ENCODE measurements at places on chromosomes 11 and 22.

- no peak for DNase-seq
Observed at GRCh38 chr11:86101941-86102407, 33.1 kb upstream of the PICALM start.

- DNase-seq: no peak
Observed at GRCh38 chr11:13386567-13386966, 76.5 kb downstream of the BTBD10 start.

- DNase-seq: no peak
Observed at GRCh38 chr11:1651411-1651980, 21.9 kb downstream of the KRTAP5-5 start.

DNA sequence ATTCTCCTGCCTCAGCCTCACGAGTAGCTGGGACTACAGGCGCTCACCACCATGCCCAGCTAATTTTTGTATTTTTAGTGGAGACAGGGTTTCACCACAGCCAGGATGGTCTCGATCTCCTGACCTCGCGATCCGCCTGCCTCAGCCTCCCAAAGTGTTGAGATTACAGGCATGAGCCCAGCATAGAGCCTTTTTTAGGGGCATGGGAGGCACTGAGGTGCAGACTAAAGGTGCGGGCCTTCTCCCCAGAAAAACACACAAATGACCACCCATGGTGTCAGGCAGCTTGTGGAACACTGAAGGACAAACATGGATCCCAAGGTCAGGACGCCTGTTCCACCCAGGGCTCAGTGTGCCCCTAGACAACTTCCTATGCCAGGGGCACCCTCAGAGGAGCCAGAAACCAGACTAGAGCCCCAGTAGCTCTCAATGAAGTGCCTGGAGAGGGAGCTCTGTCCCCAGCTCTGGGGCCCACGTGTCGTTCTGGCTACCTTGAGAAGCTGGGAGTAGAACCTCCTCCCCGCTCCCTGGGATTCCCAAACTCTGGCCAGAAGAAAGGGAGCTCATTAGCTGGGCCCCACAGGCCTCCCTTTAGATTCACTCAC, 21.2 kb upstream of the CD5 start:
- DNase-seq: no peak

DNA sequence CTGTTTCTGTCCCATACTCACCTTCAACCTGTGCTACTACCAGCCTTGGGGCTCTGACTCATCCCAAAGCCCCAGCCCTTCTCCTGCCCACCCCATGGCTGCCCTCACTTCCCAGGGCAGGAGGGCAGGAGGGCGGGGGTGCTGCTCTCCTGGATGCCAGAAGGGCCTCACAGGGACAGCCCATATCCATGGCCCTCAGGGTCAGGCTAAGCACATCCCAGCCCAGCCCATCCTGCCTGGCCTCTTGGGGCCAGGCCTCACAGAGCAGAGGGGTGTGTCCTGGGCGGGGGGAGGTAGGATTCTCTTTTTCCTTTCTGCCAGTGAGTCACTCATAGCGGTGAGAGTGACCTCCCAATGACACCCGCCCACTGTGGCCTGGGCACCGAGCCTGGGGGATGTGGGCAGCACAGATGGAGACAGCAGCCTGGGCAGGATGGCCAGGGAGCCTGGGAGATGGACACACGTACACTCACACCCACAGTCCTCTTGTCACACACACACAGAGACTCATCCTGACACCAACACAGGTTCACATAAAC, 2.4 kb downstream of the LTBP3 start:
- no peak for DNase-seq

DNA sequence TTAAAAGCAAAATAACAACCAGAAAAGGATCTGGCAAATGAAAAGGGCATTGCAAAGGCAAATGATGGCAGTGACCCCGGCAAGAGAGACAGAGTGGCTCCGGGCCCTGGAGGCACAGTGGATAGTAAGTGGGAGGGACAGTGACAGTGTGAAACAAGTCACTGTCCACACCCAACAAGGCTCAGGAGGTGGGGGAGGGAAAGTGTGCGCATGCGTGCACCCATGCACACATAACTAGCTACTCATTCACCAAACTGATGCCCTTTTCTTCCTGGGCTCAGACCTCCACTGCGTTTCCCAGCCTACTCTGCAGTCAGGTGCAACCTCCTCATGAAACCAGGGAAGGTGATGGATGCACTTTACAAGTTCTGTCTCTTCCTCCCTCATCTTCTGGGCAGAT, 108.4 kb downstream of the SHANK2 start:
- DNase-seq: no peak

DNA sequence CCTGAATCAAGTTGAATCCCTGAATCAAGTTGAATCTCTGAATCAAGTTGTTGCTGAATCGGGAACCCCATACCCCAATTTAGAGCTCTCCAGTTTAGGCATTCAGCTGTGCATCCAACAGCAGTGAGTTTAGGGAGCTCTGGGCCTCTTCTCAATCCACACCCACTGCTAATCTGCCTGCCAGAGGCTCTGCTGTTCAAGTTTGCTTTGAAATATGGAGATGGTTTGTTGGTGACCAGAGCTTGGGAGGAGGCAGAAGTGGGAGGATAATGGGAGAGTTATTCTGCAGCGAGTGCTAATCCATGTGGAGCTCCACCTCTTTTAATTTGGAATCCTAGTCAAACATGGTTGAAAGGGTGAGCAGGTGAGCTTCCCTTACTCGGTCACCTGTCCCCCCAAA, 22.4 kb downstream of the EHF start:
- no peak for DNase-seq
